ENCODE measurements at places on chromosomes 6 and 20. TPM values are rescaled to one million over a fixed set of nuclear protein-coding genes. Genes with fewer than 3 reads are reported as not detected.

DNA sequence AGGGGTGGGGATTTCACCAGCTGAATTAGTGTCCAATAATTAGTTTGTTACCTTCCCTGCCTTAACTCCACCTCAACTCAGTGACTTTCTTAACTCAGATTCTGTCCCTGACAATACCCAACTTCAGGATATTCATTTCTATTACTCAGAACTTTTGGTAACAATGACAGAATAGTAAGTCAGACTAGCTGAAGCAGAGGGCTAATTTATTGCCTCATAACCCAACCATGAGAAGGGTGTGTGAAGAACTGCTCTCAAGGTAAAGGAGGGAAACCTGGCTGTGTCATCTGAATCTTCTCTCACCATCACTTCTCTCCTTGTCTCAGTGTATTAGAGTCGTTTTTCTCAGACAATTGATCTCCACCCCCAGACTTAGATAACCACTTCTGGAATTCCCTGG, 1.2 kb upstream of the PI3 start:
- no peak for DNase-seq
- H3K4me3 ChIP-seq = no peak overlapping the region

UNC5CL gene
- 1.6 TPM for total RNA-seq

DNA sequence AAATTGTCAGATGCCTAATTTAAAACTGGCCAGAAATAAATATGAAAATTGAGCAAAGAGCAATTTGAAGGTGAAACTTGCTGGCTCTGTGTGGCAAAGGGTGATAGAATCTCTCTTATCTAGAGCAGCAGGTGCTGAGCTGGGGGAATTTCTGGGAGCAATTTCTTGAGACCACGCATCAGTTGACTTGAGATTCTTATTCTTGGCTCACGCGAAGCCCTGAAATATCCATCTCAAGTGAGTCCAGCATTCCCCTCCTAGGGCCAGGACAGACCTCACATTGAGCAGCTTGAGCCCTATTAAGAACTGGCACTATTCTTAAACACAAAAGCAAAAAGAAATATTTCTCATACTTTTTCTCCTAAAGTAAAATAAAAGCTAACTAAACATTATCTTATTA, 66.3 kb downstream of the MAP7 start:
- no peak overlapping the region for H3K4me3 ChIP-seq
- H3K4me1 ChIP-seq = no peaks in the 10 kb centered on the region
- no peak for DNase-seq

GRCh38 chr20:49245921-49246740, 26.9 kb downstream of the DDX27 start:
- DNase-seq = peak; percentile 72
- H3K27ac ChIP-seq = peak overlapping the region; percentile 19
- no peaks in the 10 kb centered on the region for H3K4me1 ChIP-seq
- peaks cover 96% of the 10 kb centered on the region for H3K36me3 ChIP-seq
- H3K4me3 ChIP-seq = no peak overlapping the region
- H3K27me3 ChIP-seq = no peaks in the 10 kb centered on the region

GRCh38 chr6:129183187-129183591, 300.3 kb downstream of the LAMA2 start:
- no peak overlapping the region for H3K27ac ChIP-seq
- no peak overlapping the region for H3K4me3 ChIP-seq
- no peaks in the 10 kb centered on the region for H3K27me3 ChIP-seq
- no peaks in the 10 kb centered on the region for H3K4me1 ChIP-seq
- no peak for DNase-seq

DNA sequence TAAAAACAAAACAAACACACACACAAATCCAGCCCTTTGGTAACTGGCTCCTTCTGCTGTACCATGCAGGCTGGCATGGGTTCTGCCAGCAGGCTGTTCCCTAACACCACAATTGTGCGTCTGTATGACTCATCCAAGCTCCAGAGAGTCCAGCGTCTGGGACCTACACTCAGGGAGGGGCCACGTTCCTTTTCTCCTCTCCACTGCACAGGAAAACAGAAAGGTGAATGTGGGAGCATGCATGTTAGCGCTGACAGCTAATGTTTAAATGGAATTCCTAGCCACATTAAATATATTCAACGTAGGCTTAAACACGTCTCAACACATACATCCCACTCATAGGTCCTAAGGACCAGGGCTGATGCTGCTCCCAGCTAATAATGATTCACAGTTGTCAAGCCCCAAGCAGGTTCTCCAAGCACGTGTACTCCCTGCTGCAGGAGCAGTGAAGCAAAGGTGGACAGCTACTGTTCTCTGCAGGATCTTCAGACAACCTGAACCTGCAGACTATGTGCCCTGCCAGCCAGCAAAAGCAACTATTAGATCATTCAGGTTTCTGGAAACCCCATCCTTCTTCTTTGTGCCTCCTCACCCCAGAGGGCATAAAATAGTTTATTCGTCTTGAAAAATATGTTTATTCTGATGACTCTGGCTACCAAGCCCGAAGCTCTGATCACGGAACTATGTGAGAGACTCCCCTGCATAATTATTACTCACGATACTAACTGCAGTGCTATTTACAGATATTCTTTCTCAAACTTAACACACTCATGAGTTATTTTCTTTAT, 20.9 kb downstream of the MAP1LC3A start:
- no peak overlapping the region for H3K4me3 ChIP-seq
- no peak for DNase-seq
- H3K36me3 ChIP-seq = peaks cover 20% of the 10 kb centered on the region

GRCh38 chr6:131112249-131112648, 23.0 kb upstream of the AKAP7 start:
- no peak overlapping the region for H3K27ac ChIP-seq
- no peaks in the 10 kb centered on the region for H3K27me3 ChIP-seq
- DNase-seq = no peak
- no peak overlapping the region for H3K4me3 ChIP-seq
- no peaks in the 10 kb centered on the region for H3K36me3 ChIP-seq
- no peaks in the 10 kb centered on the region for H3K4me1 ChIP-seq

VGLL2 gene
- not detected for total RNA-seq

TTLL9 gene
- 0.25 TPM for total RNA-seq

- H3K36me3 ChIP-seq = peaks cover 5% of the 10 kb centered on the region
- H3K4me1 ChIP-seq = no peaks in the 10 kb centered on the region
- H3K27me3 ChIP-seq = no peaks in the 10 kb centered on the region
- H3K4me3 ChIP-seq = no peak overlapping the region
- H3K27ac ChIP-seq = no peak overlapping the region
Observed at GRCh38 chr6:27474672-27475071, 1.8 kb upstream of the ZNF184 start.

DNA sequence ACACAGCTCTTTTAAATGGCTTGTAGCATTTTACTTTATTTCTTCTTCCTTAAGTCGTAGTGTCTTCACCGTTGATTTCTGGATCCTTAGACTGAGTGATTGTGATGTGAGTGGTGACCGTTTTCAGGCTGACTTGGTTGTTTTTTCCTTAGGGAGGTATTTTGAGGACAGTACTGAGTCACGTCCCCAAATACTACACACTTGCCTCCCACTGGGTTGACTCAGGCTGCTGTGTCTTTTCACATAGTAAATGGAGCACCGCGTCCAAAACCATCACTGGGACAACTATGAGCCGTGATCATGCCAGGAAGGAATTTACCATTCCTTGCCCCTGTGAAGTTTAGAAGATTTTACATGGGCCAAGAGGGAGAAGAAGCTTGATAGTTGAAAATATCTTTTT, 174.1 kb downstream of the FARS2 start:
- no peaks in the 10 kb centered on the region for H3K27me3 ChIP-seq
- no peak overlapping the region for H3K27ac ChIP-seq
- H3K36me3 ChIP-seq = no peaks in the 10 kb centered on the region
- H3K4me3 ChIP-seq = no peak overlapping the region
- peaks cover 7% of the 10 kb centered on the region for H3K4me1 ChIP-seq
- no peak for DNase-seq

- no peaks in the 10 kb centered on the region for H3K36me3 ChIP-seq
- peaks cover 18% of the 10 kb centered on the region for H3K4me1 ChIP-seq
- H3K27ac ChIP-seq = no peak overlapping the region
- peak; percentile 87 for DNase-seq
- no peaks in the 10 kb centered on the region for H3K27me3 ChIP-seq
Observed at GRCh38 chr6:24933868-24934401, 1.8 kb downstream of the RIPOR2 start.

- no peaks in the 10 kb centered on the region for H3K36me3 ChIP-seq
- no peaks in the 10 kb centered on the region for H3K4me1 ChIP-seq
- H3K27me3 ChIP-seq = no peaks in the 10 kb centered on the region
Observed at GRCh38 chr6:101001012-101001411, 119.9 kb upstream of the ASCC3 start.

RAET1G gene
- not detected for total RNA-seq

GRCh38 chr6:134122775-134123174, 70.4 kb upstream of the SLC2A12 start:
- H3K27me3 ChIP-seq = no peaks in the 10 kb centered on the region
- DNase-seq = no peak
- H3K4me3 ChIP-seq = no peak overlapping the region

MTG2 gene
- 30.2 TPM for total RNA-seq

GRCh38 chr20:4095639-4096038, 80.3 kb upstream of the RNF24 start:
- no peak overlapping the region for H3K4me3 ChIP-seq
- H3K36me3 ChIP-seq = no peaks in the 10 kb centered on the region
- H3K27me3 ChIP-seq = no peaks in the 10 kb centered on the region
- no peak overlapping the region for H3K27ac ChIP-seq
- H3K4me1 ChIP-seq = no peaks in the 10 kb centered on the region

GRCh38 chr20:6756693-6757595, 10.5 kb upstream of the BMP2 start:
- no peak overlapping the region for H3K27ac ChIP-seq
- H3K4me1 ChIP-seq = no peaks in the 10 kb centered on the region
- DNase-seq = no peak
- no peaks in the 10 kb centered on the region for H3K36me3 ChIP-seq
- no peak overlapping the region for H3K4me3 ChIP-seq

DNA sequence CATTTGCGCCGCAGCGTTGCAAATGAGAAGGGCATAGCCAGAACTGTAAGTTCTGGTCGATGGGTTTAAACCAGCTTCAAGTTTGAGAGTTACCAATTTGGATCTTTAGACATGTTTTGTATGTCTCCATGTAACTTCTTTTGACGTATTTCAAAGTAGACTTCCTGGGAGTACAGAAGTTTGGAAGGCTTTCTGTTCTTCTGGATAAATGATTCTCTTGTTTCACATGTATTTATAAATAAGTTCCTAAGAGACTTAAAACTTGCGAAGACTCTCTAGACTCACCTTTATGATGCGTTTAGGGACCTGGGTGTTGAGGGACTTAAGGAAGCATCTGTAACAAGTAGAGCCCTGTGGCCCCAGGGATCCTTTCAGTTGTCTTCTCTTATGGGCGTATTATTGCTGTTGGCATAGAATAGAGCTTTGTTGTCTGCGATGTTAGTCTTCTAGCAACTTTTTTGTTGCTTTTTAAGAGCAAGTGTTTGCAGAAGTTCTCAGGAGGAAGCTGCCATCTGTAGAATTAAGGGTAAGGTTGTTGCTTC, 1.3 kb downstream of the CDYL start:
- H3K27me3 ChIP-seq = no peaks in the 10 kb centered on the region
- H3K36me3 ChIP-seq = no peaks in the 10 kb centered on the region
- H3K27ac ChIP-seq = no peak overlapping the region
- H3K4me3 ChIP-seq = peak overlapping the region; percentile 83
- DNase-seq = no peak

- H3K36me3 ChIP-seq = no peaks in the 10 kb centered on the region
- H3K27me3 ChIP-seq = no peaks in the 10 kb centered on the region
- peak overlapping the region; percentile 25 for H3K27ac ChIP-seq
- H3K4me3 ChIP-seq = no peak overlapping the region
Observed at GRCh38 chr6:1832844-1833787, 223.4 kb downstream of the FOXC1 start.

DNA sequence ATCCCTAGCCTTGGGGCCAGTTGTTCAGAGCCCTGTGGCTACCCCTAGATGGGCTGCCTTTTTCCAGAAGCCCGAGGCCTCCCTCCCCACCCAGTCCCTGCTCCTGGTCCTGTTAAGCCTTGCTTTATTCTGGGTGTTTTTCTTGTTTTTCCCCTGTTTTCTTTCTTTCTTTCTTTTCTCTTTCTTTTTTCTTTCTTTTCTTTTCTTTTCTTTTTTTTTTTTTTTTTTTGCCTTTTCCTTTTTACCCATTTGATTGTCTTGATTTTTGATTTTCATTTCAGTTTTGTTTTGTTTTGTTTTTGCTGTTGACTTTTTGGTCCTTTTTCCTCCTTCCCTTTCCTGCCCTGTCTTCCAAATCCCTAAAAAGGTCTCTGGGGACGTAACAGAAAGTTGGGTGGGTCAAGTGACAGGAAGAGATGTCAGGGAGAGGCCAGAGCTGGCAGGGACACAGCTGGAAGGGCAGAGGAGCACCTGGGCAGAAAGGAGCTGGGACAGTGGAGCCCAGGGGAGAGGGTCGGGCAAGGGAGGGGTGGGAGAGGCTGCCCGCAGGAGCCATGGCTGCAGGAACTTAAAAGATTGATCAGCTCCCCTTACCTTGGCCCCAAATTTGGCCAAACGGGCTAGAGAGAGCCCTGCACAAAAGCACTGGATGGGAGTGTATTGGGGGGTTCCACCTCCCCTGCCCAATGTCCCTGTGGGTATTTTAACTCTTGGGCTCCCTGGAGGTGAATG, 27.6 kb downstream of the MYH7B start:
- no peaks in the 10 kb centered on the region for H3K36me3 ChIP-seq
- no peaks in the 10 kb centered on the region for H3K27me3 ChIP-seq
- H3K27ac ChIP-seq = no peak overlapping the region
- DNase-seq = no peak
- H3K4me3 ChIP-seq = no peak overlapping the region

HDDC2 gene
- 78.9 TPM for total RNA-seq

DNA sequence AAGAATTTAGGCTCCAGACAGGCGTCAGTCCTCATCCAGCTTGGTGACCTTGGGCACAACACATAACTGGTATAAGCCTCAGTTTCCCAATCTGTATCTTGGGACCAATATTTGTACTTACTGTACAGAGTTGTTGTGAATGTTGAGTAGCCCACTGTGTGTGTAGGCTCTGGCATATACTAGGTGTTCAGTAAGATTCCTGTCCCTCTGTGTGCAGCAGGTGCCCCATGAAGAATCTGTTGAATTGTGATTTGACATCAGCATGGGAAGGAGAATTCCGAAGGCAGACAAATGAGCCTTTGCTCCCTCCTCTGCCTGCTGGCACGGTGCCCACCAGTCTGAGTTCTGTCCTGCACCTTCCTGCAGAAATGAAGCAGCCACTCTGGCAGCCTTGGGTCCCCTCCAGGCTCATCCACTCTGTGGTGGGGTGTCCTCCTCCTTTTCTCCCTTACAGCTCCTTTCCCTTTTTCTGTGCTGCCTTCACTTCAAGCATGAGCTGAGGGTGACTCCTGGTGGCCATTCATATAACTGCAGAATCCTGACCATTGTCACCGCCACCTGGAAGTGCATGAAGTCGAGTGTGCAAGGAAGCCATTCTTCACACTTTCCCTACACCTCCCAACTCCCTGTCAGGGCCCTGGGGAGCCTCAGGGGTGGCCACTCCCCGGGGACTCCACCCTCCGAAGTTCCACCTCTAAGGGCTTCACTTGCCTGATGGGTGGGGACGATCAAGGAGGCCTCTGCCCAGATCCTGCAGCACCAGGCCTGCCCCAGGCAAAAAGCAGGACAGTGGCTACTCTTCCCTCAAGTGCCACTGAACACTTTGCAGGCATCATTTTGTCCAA, 48.2 kb downstream of the MRPL14 start:
- H3K36me3 ChIP-seq = no peaks in the 10 kb centered on the region
- no peaks in the 10 kb centered on the region for H3K27me3 ChIP-seq
- peak; percentile 94 for DNase-seq
